Endothelial cell of coronary artery (primary cell): ENCODE measurements at places on chromosomes 13 and 19. TPM values are rescaled to one million over a fixed set of nuclear protein-coding genes. Genes with fewer than 3 reads are reported as not detected.

KLF12 gene
- total RNA-seq, result 7.7 and 9.9 TPM in 2 replicates

TMEM59L gene
- total RNA-seq, result 0.19 and 0.27 TPM in 2 replicates

CHAMP1 gene
- total RNA-seq, result 6.4 and 6.7 TPM in 2 replicates

CPT1C gene
- total RNA-seq, result 15.3 and 16.9 TPM in 2 replicates

HCN2 gene
- total RNA-seq, result 0.63 and 2.9 TPM in 2 replicates

OR7D2 gene
- total RNA-seq, result not detected in 2 replicates

IL11 gene
- 0.09 and 0.54 TPM in 2 replicates for total RNA-seq

FARP1 gene
- total RNA-seq, result 17.5 and 25.8 TPM in 2 replicates

KLK6 gene
- total RNA-seq, result 0.09 TPM in 1 of 2 replicates, not detected in the other

DACH1 gene
- total RNA-seq, result 4.0 and 6.7 TPM in 2 replicates

RPS15 gene
- total RNA-seq, result 380 and 504 TPM in 2 replicates

EPSTI1 gene
- total RNA-seq, result 0.81 and 1.7 TPM in 2 replicates

ARID3A gene
- 4.9 and 8.7 TPM in 2 replicates for total RNA-seq

PALM gene
- total RNA-seq, result 2.8 and 6.8 TPM in 2 replicates

DCAF15 gene
- total RNA-seq, result 9.7 and 11.1 TPM in 2 replicates

KIR2DL1 gene
- total RNA-seq, result not detected in 2 replicates

ZNF543 gene
- 7.9 and 10.7 TPM in 2 replicates for total RNA-seq

ZMYM2 gene
- 42.3 and 57.6 TPM in 2 replicates for total RNA-seq

MATK gene
- not detected in 2 replicates for total RNA-seq

CAPN12 gene
- not detected in 2 replicates for total RNA-seq

RCBTB2 gene
- total RNA-seq, result 7.5 and 8.2 TPM in 2 replicates

MEIOSIN gene
- not detected in 2 replicates for total RNA-seq

CALR3 gene
- not detected in 2 replicates for total RNA-seq

ELSPBP1 gene
- total RNA-seq, result not detected in 2 replicates

TMEM150B gene
- total RNA-seq, result not detected in 2 replicates

CDX2 gene
- total RNA-seq, result not detected in 2 replicates

RINL gene
- 3.2 and 4.2 TPM in 2 replicates for total RNA-seq
